ENCODE measurements at places on chromosomes 11 and 22.

- no peak for DNase-seq
These were observed 178.2 kb upstream of the TMEM45B start for GRCh38 chr11:129637473-129637872.

- DNase-seq, result no peak
These were observed 145.8 kb upstream of the DDI1 start for GRCh38 chr11:103890654-103891053.

GRCh38 chr11:83722392-83723119, 436.4 kb upstream of the CCDC90B start:
- no peak for DNase-seq

- DNase-seq, result no peak
These were observed 30.1 kb downstream of the PPM1F start for GRCh38 chr22:21922370-21923162.

- no peak for DNase-seq
These were observed 1.3 kb upstream of the PVALB start for GRCh38 chr22:36818010-36818642.

- DNase-seq, result no peak
These were observed 19.5 kb upstream of the CHKA start for GRCh38 chr11:68140496-68141245.

GRCh38 chr11:48125866-48126265, 90.7 kb upstream of the OR4B1 start:
- no peak for DNase-seq

DNA sequence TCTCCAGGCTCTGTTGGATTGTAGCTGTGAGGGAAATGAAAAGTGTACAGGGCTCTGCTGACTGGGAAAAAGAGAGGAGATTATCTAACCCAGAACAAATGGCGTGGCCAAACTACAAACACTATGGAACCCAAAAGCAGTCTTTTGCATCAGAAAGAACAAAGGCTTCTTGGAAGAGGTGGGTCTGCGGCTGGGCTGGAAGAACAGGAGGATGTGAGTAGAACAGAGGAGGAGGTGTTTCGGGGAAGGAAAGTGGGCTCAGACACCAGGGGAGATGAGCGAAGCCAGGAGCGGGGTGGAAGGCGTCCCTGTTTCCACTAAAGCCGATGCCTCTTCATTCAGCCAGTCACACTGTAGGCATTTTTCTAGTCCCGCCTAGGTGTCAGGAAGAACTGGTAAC, 12.0 kb downstream of the OVOL1 start:
- DNase-seq, result no peak

DNA sequence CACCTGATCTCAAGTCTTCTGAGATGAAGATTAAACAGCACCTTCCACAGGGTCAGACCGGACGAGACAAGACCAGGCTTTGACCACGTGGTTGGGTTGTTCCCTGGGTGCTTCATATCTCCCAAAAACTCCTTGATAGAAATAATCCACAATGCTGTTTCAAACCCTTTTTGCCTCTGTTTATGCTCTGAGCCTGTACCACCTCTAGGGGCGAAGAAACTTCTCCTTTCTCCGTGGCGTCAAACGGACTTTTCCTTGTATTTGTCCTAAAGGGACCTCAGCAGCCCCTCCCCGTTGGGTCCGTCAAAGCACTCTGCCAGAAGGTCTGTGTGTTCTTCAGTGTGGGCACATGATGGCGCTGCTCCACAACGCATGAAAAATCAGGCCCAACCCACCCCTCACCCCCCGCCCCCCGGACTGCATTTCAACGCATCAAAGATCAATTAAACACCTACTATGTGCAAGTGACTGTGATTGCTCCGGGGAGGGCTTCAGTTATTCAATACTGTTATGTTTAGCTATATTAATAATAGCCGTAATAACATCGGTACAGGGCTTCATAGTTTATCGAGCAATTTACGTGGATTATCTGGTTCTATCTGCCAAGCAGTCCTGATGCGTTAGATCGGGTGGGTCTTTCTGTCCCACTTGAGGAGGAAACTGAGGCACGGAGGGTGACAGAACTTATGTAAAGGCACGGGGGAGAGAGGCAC, 17.3 kb upstream of the EIF3D start:
- no peak for DNase-seq

DNA sequence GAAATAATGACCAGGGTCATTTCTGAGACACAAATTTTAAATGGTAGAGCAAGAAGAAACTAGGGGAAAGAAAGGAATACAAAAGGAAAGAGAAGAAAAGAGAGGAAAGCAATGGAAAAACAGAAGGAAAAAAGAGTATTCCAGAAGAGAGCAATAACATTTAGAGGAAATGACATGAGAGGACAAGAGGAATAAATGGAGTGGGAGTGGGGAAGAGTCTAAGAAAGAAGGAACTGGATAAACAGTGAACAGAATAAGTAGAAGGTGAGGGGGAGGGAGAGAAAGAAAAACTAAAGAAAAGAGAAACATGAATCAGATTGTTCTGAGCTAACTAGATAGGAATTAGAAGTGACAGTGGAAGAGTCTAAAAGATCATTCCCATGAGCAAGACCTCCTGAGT, 28.4 kb downstream of the PRDM10 start:
- no peak for DNase-seq

GRCh38 chr22:37182949-37183245, 5.2 kb downstream of the C1QTNF6 start:
- DNase-seq, result no peak

DNA sequence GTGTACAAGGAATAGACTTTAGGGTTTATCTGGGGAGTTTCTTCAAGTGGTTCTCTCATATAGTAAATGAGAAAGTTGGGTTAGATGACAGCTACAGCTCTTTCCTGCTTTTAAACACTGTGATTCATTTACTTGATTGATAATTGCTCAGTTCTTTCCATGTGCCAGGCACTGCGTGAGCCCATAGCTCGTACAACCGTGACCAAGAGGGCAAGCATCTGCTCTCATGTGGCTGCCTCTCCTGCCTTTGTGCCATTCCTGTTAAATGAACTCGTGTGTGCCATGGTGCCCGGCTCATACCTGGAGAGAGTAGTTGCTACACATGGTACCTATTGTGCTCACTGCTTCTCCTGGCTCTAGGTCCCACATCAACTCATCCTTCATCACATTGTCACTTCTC, 206.3 kb downstream of the SNX19 start:
- no peak for DNase-seq

DNA sequence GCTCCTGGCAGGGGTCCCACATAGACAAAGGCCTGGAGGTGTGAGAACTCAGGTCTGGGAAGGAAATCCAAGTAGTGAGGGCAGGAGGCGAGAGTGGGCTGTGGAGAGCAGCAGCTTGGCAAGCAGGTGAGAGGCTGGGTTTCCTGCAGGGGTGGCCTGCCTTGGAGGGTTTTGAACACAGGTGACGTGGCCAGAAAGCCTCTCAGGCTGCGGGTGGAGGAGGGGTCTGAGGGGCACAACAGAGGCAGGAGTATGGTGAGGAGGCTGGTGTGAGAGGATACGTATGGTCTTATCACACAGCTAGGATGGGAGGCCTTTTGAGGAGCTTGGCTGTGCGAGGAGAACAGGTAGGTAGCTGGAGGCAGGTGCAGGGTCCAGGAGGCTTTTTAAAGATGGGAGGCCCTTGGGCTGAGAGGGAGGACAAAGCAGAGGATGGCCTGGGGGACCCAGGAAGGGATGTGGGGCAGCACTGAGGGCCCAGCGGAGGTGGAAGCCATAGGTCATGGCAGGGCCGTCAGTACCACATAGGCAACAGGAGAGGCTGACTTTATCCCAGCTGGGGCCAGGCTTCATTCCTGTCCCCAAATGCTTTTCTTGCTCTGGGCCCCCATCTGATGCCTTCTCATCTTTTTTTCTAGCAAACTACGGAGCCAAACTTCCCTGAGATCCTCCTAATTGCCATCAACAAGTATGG, 84.4 kb downstream of the MYO7A start:
- no peak for DNase-seq

- no peak for DNase-seq
These were observed 22.6 kb downstream of the C11orf71 start for GRCh38 chr11:114377612-114378267.

DNA sequence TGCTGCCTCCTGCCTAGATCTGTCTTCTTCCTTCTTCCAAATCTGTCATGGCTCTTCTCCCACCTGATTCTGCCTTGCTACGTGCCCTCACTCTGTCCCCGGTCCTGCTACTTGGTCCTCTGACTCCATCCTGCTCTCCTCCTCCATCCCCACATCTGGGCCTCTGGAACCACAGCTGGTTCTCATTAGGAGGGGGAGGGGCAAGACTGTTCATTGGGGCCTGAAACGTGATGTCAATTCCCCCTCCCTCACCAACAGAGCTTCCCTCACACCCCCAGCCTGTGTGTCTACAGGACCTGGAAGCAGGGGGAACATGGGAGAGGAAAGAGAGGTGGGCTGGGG, 9.1 kb downstream of the DCHS1 start:
- no peak for DNase-seq

DNA sequence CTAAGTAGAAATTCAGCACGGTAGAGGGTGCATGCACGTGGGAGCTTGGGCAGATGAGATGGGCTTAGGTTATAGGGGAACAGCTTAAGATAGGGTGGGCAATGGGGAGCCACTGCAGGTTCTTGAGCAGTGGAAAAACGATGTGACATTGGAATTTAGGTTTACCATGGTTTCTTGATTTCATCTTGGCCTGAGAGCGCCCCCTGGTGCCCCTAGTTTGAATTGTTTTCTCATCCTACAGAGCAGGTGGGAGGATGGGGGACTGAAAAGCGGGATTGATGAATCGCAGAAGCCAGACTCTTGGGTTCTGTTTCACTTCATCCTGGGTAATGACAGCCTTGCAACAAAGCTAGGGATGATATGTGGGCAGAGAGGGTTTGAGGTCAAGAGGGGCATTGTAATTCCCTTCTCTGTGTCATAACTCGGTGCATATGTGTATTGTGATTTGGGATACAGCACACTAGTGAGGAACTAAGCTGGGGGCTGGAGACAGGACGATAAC, 6.7 kb upstream of the MCAM start:
- DNase-seq, result peak; percentile 66

DNA sequence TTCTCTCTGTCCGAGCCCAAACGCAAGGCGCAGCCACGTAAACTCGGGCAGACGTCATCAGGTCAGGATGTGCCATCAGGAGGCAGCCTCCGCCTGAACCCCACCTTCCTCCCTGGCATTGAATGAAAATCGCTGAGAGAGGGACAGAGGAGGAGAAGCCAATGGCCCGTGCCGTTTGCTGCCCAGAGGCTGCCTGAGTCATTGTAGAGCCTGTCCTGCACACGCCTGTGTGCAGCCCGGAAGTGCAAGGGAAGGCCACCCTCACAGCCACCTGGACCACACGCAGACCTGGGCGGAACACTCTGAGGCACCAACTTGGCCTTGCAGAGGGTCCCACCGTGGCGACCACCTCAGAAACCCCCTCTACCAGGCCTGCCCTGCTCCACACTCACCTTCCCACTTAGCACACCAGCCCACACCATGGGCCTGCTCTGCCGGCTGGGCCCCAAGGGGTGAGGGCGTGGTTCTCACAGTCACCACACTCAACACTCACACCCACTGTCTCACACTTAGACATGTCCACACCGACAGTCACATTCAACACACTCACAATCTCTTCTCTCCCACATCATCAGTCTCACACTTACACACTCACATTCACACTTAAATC, 9.1 kb downstream of the CHID1 start:
- DNase-seq, result no peak

DNA sequence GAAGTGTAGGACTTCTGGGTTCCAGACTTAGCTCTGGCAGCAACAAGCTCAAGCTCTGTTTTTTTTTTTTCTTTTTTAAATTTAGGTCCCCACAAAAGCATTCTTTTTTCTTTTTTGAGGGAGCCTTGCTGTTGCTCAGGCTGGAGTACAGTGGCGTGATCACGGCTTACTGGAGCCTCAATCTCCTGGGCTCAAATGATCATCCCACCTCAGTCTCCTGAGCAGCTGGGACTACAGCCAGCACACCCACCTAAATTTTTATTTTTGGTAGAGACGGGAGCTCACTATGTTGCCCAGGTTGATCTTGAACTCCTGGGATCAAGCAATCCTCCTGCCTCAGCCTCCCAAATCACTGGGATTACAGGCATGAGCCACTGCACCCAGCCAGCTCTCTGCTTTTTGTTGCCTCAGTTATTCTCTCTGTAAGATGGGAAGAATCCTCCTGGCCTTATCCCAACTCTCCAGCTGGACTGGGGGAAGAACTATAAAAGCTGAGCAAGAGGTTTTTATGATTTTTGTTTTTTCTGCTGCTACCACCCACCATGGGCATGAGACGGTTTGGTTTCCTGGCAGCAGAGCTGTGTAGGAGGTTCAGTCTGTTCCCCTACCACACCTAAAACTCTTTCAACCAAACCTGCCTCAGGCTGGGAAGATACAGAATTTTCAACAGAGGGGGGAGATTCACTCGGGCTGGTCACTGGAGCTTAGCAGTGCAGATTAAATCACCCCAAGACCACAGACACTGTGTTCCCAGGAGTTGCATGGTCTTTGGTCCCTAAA, 11.6 kb upstream of the MTFP1 start:
- no peak for DNase-seq

GRCh38 chr11:46002189-46002588, 79.7 kb downstream of the LARGE2 start:
- DNase-seq, result no peak

GRCh38 chr11:105033781-105034180, 1.2 kb downstream of the CASP1 start:
- DNase-seq, result no peak

GRCh38 chr11:110505528-110506284, 76.0 kb downstream of the FDX1 start:
- no peak for DNase-seq

DNA sequence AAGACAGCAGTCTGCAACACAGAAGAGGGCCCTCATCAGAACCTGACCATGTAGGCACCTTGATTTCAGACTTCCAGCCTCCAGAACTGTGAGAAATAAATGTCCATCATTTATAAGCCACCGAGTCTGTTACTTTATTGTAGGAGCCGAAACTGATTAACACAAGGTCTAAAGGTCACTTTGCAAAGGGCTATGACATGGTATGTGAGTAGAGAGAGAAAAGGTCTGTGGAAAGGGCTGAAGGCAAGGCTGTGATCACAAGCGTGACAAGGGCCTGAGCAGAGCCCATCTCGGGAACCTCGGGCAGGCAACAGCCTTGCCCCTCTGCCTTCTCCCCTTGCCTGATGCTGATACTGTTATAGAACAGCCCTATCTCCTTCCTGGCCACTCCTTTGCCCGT, 73.4 kb upstream of the TEAD1 start:
- no peak for DNase-seq
